ENCODE measurements at places on chromosomes 11 and 22. TPM values are rescaled to one million over a fixed set of nuclear protein-coding genes. Genes with fewer than 3 reads are reported as not detected.

The CCND1 gene
- 6.0 TPM for total RNA-seq

The NADSYN1 gene
- 49.6 TPM for total RNA-seq

The KCNK4 gene
- not detected for total RNA-seq

DNA sequence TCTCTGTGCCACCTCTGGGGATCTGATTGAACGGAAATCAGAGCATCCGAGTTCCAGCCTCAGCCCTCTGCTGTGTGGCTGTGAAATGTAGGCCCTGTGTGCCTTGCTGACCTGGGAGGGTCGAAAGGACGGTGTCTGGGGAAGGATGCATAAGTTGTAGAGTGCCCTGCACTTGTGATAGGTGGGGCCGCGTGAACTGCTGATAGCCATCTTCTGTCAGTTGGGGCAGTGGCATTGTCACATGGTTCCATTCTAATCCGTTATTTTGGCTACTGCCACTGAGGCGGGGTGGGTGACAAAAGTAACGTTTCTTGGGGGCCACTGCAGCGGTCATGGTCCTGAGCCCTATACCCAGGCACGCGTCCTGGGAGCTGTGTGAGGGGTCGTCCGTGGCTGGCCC is 63.4 kb downstream of the LRP5 start:
- DNase-seq: peak; percentile 11

DNA sequence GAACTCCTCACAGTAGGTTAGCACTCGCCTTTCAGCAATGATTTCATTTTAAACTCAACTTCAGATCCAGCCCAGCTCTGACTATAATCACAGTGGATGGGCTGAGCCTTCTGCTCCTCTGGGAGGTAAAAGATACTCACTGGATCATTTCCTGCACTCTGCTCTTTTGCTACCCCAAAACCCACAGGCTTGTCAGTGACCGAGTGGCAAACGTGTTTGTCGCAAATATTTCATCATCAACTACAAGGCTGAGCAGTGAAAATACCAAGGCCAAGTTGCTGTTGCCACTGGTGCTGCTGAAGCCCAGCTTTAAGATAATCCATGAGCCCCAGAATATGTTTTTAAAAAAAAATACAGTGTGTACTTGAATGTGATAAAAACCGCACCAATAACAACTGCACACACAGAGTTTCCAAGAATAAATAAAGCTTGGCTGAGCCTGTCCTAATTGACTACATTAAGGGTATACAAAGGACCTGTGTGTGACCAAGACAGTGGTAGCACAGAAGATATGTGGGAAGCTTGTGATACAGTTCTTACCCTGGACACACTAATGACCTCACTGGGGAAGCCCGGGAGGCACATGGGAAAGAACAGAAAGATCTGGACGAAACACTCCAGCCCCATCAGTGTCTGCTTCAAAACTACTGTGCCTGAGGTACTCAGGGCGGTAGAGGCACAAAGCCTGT is 41.3 kb downstream of the ABTB2 start:
- DNase-seq: no peak

DNA sequence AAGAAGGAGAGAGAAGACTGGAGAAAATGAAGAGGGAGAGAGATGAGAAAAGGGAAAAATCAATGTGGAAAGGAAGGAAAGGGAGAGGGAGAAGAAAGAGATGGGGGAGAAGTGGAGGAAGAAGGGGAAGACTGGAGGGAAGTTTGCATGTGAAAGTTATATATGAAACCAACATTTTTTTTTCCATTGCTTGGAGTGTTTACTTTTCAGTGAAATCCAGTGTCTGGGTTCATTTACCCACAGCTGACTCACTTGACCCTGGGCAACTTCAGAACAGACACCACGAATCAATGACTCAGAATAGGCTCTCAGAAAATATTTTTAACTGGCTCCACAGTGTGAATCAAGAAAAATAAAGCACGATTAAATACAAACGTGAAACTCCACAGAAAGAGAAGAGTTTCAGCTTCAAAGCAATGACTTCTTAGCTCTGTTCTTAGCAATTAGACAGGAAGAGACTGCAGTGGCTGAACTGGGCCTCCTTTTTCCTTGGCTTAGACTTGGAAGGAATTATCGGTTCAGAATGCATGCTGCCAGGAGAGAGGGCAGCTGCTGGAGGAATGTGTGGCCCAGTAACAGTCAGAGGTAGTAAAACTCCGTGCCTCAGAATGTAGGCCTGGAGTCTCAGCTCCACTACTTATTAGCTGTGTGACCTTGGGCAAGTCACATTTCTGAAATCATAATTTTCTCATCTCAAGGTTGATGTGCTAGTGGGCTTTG is 237.5 kb downstream of the MIAT start:
- no peak for DNase-seq

DNA sequence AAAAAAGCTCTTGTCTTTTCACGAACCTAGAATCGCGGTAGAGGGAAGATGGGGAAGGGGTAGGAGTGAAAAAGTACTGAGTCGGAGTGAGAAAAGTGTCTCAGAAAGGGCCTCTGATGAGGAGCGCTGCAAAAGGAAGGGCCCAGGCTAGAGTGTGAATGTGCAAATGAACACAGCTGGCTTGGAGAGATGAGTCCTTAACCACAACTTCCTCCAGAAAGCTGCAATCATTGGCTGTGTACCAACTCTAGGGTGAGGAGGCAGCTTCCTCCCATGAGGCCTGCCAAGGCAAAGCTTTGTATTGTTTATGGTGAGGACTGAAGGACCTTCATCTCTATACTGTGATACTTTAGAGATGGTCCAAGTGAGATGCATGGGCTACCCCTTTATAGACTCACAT is 566.9 kb upstream of the ANO5 start:
- DNase-seq: no peak
